Cortex of kidney (tissue), 1 donor: ENCODE measurements at places on chromosomes 7 and 10.

GRCh38 chr10:97713826-97714400 is 383 bp downstream of the MARVELD1 start:
- no peak for DNase-seq

GRCh38 chr7:106618480-106618879 is 42.5 kb downstream of the CCDC71L start:
- no peak for DNase-seq

DNA sequence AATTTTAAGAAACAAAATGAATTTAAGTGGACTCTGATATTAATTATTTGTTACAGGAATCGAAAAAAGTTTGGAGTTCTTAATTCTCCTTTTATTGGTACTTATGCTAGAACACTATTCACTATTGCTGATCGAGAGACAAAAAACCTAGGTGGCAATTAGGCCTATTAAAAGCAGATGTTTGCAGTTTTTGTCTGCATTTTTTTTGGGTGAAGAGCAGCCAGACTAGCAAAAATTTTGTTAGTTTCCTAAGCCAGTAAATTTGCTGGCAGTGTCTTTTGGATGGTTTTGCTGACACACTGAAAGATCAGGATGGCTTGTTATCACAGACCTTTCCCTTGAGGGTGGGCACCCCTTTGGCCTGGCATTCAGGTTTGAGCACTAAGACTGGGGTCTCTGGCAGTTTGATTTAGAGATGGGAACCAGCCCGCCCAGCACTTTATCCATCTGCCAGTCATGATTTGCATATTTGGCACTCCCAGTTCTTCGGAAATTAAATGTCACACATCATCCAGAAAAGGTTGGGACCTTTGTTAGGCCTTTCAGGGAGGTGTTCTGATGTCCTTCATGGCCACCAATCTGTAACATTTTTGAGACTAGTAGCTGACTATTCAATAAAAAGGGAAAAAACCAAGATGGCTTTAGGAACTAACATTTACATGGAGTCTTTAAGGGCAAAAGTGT is 57.3 kb downstream of the INPP5F start:
- no peak for DNase-seq

DNA sequence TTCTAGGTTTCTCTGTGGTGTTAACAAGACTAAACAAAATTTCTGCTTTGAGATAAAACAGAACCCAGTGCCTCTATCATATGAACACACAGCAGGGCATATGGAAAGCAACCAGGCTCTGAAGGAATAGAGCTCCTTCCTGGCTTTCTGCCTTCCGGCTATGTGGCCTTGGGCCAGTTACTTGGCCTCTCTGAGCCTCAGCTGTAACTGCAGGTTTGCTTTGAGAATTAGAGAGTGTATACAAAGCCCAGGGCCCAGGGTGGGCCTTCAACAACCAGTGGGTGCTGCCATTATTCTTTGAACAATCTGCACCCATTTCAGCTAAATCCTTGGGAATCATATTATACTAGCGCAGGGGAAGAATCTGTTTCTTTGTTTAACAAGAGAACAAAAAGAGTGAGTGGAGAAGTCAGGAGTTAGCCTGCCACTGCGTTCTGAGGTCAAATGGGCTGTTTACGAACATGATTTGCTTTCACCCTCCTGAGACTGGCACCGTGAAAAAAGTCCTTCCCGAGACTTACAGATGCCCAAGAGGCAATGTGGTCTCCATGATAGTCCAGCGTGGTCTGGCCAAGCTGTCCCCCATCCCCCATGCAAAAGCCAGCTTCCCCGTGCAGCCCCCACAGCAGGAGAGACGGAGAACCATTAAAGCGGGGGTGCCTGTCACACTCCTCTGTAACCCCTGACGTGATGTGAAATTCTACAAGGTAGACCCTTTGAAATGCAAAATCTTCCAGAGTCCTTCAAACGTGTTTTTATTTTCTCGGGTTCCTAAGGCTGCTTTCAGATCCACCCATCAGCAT is 4.9 kb downstream of the FAM53B start:
- no peak for DNase-seq

DNA sequence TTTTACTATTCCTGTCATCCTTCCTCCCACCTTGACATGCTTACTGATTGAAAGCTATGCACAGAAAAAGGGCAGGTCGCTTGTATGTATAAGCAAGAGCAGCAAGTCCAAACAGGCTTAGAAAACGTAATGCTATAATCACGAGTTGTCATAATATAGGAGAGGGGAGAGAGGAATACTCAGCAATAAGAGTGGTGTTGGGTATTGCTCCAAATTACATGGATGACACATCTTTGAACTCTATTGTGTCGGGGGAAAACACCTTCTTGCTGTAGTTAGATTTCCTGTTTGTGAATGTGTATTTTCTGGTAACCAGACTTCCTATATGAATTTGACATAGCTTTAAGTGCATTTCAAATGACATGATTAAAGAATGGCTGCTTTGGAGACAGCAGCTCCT is 7.5 kb downstream of the MET start:
- no peak for DNase-seq

- DNase-seq = no peak
Observed at GRCh38 chr7:80632139-80632538, 6.3 kb upstream of the CD36 start.

GRCh38 chr7:120628251-120628650 is 229.7 kb downstream of the TSPAN12 start:
- no peak for DNase-seq

DNA sequence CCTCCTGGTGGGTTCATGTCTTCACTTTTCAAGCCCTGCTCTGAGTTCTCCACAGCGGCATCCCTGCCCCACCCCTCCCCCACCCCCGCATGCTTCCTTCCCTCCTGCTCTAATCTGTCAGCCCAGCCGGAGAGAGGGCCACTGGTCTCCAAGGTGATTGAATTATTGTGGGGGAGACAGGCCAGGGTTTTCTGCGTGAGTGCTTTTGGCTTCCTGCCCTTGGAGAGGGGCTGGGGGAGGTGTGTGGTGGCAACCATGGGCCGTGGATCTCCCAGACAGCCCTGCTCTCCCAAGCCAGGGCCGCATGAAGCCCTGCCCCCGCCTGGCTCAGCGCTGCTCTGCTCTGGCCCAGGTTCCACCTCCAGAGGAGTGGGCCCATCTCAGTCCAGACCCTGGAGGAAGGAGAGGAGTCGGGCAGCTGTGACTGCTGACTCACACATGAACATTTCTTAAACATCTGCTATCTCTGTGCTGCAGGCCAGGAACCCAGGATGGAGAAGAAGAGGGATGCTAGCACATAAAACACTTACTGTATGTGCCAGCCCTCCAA is 109.9 kb downstream of the ZMIZ1 start:
- peak; percentile 15 for DNase-seq

GRCh38 chr7:112067200-112067599 is 139.0 kb downstream of the DOCK4 start:
- DNase-seq = no peak

DNA sequence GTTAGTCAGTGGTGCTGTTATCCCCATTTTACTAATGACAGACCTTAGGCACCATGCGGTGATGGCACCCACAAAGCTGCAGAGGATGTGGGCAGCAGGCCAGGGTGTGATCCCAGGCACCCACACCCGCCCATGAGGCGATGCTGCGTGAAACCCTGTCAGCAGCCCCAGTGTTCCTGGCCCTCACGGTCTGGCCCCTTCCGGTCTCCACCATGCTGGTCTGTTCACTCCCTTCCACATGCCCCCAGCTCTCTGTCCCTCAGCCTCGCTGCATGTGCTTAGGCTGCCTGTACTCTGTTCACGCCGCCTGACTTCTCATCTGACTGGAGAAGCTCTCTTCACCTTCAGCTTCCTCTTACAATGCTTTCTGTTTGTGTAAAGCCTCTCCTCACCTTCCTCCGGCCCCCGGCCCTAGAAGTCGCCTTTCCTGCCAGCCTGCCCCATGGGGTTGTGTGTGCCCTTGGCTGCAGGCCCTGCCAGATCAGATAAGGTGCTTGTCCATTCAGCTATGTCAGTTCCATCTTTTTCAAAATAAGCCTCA is 17.6 kb upstream of the ORAI2 start:
- DNase-seq = no peak

DNA sequence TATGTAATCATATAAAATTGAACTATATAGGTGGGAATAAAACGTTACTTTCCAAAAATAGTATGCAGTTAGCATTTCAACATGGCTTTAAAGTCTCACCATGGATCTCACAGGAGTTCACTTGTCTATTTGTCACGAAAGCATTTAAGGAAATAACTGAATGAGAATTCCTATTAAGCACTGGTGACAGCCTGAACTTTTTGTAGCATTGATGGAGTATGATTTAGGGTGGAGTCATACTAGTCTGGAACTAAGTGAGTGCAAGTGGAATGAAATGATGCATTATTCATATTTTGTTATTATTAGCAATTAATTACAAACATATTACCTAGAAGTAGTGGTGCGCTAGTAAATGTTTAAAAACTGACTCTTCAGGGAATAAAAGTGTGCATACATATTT is 26.0 kb upstream of the HIBADH start:
- DNase-seq = no peak

GRCh38 chr7:107103369-107103768 is 58.9 kb downstream of the PRKAR2B start:
- no peak for DNase-seq

DNA sequence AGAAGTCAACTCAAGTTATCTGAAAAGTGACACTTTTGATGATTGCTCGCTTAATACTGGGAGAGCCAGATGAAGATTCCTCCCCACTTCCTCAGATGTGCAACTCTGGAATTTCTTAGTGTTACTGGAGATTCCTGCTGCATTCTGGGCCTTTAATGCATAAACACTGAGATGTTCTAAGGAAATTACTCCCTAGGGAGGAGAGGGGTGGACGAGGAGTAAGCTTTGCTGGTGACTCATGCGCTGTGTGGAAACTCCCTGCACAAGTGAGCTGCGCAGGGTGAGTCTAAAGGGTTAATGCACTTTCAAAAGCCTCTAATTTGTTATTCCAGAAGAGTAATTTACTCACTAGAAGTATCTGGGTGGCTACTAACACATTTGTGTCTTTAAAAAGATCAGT is 46.3 kb downstream of the EGFR start:
- no peak for DNase-seq

DNA sequence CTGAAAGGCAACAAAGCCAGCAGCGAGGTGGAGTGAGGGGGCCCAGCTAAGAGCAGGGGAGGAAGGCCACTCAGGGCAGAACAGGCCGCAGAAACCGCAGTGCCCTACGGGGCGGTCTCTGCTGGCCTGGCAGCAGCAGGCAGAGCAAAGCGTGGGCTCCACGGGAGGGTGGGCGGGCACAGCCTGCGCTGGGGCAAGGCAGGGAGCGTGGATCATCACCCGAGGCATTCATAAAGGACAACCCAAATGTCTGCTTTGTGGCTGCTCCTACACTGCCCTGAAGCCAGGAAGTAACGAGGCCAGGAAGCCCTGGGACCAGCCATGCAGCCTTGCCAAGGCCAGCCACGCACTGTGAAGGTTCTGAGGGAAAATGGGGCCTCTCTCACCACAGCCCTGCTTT is 127.5 kb downstream of the MAD1L1 start:
- no peak for DNase-seq

GRCh38 chr10:73494877-73495225 is 973 bp downstream of the PPP3CB start:
- DNase-seq = no peak

GRCh38 chr10:111830359-111830758 is 353.2 kb downstream of the GPAM start:
- DNase-seq = no peak

DNA sequence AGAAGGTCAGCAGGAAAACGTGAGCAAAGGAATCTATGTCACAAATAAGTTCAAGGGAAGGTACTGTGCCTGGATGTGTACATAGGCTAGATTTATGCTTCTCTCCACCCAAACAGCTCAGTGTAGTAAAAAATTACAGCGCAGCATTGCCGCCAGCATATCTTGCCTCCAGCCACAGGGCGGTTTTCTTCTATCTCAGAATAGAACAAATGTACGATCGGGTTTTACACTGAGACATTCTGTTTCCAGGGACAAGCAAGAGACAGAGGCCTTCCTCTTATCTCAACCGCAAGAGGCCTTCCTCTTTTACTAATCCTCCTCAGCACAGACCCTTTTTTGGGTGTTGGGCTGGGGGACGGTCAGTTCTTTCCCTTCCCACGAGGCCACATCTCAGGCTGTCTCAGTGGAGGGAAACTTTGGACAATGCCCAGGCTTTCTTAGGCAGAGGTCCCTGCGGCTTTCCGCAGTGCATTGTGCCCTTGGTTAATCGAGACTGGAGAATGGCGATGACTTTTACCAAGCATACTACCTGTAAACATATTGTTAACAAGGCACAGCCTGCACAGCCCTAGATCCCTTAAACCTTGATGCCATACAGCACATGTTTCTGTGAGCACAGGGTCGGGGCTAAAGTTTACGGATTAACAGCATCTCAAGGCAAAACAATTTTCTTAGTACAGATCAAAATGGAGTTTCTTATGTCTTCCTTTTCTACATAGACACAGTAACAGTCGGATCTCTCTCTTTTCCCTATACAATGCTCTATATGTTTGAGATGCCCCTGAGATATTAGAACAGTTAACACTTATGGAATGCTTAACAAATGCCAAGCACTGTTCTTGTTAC is 11.6 kb upstream of the ABHD11 start:
- DNase-seq = no peak

DNA sequence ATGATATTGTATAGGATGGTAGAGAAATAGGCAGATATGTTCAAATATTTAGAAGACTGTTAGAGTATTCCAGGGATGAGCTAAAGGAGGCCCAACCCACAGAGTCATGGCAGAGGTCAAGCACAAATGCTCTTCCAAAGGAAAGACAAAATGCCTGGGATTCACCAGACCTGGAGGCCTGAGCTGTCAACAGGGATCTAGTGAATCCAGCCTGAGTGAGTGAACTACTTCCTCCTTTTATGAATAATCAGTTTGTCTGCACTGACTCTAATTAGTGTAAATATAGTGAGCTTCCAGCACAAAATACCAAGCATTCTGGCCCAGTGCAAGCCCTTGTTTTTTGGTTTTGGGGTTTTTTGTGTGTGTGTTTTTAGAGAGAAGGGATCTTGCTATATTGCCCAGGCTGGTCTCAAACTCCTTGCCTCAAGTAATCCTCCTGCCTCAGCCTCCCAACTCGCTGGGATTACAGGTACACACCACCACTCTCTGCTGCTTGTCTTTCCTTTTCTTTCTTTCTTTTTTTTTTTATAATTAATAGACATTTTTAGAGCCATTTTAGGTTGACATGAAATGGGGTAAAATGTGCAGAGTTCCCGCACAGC is 244.4 kb downstream of the SKIDA1 start:
- DNase-seq = no peak

DNA sequence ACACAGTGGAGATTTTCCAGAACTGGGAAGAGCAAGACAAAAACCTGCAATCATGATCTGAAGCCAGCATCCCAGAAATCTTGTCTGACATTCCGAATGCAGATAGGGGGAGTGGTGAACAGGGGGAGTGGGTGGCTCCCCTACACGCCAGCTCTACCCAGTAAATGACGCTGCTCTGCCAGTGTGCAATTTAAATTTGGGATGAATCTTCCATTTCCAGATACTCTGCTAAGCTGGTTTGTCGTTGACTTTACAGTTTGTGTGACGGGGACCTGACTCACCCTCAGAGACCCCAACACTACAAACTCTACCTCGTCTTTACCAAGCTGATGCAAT is 68.7 kb upstream of the CAMK2B start:
- DNase-seq = no peak
